ENCODE measurements at places on chromosomes 7 and 10.
A peak's percentile ranks its signal among the peaks of the same experiment; 100 is the strongest.

GRCh38 chr7:115533785-115534184, 496.8 kb downstream of the TFEC start:
- DNase-seq, result no peak

GRCh38 chr7:149701495-149702240, 71.7 kb downstream of the ZNF467 start:
- DNase-seq, result no peak

DNA sequence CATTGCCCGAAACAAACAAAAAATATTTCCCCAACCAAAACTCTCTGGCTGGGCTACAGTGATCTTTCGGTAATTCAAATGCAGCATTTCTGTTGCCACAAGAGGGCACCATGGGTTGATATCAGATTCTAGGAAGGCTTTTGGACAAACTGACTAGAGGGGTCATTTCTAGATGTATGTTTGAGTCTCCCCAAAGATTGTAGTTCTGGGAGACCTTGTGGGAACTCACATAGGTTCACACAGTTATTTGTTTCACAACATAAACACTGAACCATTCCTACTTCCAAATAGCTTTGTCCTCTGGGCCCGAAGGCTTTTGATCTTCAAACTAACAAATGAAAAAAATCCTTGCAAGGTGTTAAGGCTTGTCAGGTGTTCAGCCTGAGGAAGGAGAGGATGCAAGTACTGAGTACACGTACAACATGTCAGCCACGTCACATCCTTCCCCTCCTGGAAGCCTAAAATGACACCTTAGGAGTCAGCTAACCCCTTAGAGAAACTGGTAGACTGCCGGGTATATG, 37.0 kb upstream of the IL15RA start:
- DNase-seq, result no peak

GRCh38 chr10:69629897-69630650, at the start of gene FAM241B:
FAM241B (plus strand) TSS chr10:69630247; CDS start chr10:69631744, 1,497 bp downstream.
- peak; percentile 78 for DNase-seq

DNA sequence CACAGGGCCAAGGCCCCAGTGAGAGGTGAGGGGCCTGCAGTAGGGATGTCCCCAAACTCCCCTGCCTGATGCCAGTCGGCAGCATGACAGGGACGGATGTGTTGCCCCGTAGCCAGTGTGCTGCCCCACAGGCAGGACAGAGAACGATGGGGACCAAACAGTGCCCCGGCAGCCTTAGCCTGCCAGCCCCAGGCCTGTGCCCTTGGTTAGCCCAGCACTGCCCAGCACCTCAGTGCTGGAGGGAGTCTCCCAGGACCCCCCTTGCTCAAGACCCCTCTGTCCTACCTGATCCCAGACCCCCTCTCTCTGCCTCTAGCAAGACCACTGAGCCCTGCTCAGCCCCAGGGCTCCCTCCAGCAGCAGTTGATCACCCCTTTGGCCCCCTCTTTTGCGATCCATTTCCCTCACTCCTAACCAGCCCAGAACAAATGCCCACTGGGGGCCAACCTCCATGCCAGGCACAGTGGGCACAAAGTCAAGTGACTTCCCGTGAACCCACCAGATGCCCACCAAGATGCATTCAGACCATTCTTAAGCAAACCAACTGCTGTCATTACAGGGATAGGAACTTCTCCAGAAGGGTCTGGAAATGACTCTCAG, 34.0 kb downstream of the OAT start:
- DNase-seq, result no peak

- DNase-seq, result peak; percentile 23
These were observed 117.4 kb upstream of the PFKP start for GRCh38 chr10:2949948-2950354.

DNA sequence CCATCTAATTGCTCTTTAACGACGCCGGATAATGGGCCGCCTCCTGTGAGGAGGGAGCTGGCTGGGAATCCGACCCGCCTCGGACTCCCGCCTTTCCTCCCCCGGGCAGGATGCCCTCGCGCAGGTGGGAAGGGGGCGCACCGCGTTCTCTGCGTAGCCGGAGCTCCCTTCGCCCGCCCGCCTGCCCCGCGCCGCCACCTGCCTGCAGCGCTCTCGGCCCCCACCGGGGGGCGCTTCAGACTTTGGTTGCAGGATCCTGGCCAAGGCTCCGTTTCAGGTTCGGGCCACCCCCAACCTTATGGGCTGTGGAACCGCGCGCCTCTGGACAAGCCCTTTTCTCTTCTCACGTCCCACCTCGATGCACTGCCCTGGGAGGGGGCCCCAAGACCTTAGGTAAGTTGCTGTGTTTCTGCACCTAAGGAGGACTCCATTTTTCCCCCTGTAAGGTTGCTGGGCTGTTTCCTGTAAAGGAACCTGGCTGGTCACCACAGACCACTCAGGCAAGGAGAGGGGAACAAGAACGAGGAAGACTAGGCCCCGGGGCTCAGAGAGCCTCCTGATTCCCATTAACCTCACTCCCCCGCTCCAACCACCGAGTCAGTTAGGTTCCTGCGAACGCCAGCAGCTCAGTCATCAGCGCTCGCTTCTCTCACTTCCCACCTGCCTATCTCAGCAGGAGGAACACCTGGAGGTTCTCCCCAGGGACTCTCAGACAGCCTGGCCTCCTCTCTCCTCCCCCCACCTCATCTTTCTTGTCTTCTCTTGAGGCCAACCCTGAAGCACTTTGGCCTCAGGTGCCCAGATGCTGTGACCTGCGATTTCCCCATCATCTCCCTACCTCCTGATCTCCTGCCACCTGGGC, 11.3 kb upstream of the KAZALD1 start:
- peak; percentile 74 for DNase-seq

DNA sequence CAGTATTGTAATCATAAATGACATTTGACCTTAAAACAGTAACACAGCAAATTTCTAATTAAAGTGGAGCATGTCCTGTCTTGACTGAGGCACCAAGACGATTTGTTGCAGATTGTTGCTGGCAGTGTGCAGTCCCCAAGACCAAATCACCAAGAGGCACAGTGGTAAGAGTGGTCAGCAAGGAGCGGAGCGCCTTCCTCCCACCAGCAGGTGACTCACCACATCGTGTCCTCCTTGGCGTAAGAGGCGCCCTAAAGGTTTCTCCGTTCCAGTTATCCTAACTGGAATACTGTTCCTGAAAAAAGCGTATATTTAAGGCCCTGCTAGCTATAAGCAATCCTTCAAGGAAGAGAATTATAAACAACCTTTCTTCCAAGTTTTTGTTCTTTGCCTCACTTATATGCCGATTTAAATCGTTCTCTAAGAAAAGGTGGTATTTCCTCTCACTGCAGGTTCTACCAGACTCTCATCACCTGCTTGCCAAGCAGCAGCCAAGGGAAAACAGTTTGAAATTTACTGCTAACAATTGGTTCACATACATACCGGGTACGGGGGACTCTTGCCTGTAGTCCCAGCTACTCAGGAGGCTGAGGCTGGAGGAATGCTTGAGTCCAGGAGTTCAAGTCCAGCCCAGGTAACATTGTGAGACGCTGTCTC, 10.7 kb upstream of the REPIN1 start:
- DNase-seq, result no peak

- no peak for DNase-seq
These were observed 543.1 kb downstream of the CNTNAP2 start for GRCh38 chr7:146659732-146660131.

GRCh38 chr7:46153951-46154787, 233.1 kb upstream of the IGFBP3 start:
- DNase-seq, result no peak

- no peak for DNase-seq
These were observed 194.5 kb upstream of the GALNT17 start for GRCh38 chr7:70937424-70937823.

All from stimulated activated naive CD8-positive, alpha-beta T cell treated with anti-CD3 and anti-CD28 coated beads, Interleukin-15, amount 100 ng/mL, for 72 hours (primary cell).